ENCODE measurements at places on chromosomes 11 and 22.

GRCh38 chr11:613369-613968, 2.3 kb downstream of the IRF7 start:
- DNase-seq = no peak

- no peak for DNase-seq
These were observed 5.2 kb upstream of the LIF start for GRCh38 chr22:30251711-30252110.

- DNase-seq = no peak
These were observed 2.4 kb upstream of the OR8G1 start for GRCh38 chr11:124238512-124238911.

- DNase-seq = no peak
These were observed 10.5 kb upstream of the TP53AIP1 start for GRCh38 chr11:128953151-128953550.

DNA sequence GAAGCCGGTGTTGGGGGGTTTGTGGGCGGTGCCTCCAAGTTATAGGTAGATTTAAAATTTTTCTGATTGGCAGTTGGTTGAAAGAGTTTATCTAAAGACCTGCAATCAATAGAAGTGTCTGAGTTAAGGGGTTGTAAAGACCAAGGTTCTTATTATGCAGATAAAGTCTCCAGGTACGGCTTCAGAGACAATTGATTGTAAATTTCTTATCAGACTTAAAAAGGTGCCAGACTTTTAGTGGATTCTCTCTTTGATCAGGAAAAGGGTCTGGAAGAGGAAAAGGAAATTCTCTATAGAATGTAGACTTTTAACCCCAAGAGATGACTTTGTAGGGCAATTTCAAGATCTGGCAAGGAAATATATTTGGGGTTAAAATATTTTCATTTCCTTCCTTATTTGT, 25.2 kb downstream of the CLMP start:
- no peak for DNase-seq

- no peak for DNase-seq
These were observed 31.6 kb upstream of the ARHGAP32 start for GRCh38 chr11:129223701-129224149.

DNA sequence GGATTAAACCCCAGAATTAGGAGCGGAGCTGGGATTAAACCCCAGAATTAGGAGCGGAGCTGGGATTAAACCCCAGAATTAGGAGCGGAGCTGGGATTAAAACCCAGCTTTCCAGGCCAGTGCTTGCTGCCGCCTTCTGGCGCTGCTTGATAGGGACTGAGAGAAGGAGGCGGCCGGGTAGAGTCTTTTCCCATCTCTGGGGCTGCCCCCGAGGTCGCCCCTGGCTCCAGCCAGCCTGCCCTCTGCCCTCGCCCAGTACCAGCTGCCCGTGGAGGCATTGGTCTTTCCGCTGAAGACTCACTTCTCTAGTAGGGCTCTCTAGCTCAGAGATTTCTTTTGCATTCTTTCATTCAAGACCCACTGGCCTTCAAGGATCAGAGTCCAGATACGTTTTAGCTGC, 5.2 kb downstream of the TRMU start:
- no peak for DNase-seq

GRCh38 chr22:46833228-46833627, 70.8 kb downstream of the TBC1D22A start:
- no peak for DNase-seq

DNA sequence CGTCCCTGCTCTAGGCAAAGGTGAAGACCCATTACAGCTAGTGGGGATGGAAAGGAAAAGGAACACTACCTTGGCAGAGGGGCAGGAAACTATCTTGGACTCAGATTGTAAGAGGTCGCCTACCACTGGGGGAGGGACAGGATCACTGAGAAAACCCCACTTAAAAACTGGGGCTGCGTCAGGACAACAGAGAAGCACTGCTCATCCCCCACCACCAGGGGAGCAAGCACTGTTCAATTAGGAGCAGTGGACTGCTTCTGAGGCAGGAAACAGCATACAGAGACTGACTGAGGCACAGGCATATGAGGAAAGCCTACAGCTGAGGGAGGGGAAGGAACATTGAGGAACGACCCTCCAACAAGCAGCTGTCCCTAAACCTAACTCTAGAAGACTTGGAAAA, 20.8 kb upstream of the DLAT start:
- no peak for DNase-seq

DNA sequence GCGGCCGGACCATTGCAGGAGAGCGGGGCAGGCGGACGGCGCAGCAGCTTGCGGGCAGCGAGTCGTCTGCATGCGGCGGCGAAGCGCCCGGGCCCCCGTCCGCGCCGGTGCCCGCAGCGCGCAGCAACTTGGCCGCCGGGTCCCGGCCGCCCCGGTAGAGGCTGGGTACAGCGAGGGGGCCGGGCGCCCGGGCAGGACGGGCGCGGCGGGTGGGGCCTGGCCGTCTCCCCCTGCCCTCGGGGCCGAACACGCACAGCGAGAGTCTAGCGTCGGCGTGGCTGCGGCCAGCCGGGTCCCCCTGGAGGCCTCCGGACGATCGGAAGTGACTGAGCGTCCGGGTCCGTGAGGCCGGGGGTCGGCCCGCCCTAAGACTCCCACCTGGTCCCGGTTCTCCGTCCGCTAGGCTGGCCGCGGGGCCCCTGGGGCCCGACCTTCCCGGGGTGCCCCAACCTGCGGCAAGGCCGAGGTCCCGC, 775 bp upstream of the TRABD start:
- DNase-seq = no peak

DNA sequence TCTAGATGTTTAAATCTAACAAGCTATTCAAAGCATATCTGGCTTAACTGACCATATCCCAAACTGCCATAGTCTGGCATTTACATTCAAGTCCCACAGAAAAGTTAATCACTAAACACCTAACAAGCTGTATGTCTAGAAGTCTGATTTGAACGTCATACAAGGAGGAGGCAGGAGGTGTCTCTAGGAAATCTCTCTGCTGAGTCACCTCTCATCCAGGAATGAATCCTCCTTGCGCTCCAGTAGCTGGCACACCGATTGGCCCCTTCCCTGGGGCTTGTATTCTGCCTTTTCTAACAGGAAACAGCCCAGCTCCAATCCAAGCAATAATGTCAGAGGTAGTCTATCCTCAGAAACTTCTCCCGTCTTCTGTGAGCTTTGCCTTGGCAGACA, 31.8 kb downstream of the FEZ1 start:
- no peak for DNase-seq

DNA sequence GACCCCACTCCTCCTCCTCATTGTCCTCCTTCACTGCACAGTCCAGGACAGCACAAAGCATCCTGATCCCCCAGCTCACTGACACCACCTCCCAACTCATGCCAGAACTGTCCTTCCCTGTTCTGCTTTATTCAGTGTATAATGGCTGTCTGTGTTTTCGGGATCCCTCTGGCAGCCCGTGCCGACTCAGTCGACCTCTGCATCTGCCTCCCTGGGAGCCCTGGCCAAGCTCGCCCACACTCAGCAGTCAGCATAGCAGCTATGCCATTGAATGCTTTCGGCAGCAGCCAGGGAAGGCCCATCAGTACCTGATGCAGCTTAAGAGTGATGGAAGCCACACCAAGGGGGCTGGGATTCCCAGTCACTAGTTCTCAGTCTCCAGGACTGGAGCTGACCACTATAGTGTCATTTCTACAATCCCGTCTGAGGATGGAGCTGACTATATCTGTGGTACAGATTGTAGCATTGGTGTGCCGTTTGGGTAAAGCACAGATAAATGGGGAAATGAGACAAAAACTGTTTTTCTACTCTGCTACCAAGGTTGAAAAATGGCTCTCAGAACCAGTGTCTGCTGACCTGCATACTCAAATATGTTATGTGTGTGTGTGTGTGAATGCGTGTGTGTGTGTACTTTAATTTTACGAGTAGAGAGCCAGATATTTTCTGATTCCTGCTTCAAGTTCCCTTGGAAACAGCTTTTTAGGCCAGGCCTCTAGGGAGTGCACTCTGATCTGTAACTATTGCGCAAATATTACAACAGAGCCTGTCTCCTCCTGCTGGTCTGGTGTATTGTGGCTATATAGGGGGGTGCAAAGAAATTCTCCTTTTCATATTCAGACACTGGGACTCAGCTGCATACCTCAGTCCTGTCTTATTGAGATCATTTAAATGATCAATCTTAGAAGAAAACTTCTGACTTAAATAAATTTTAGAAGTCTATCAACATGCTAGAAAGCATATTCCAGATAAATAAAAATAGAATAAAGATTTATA, 78.8 kb upstream of the TOP3B start:
- peak; percentile 30 for DNase-seq

GRCh38 chr11:86124251-86125233, 55.7 kb upstream of the PICALM start:
- no peak for DNase-seq

- no peak for DNase-seq
These were observed 26.1 kb upstream of the RTL6 start for GRCh38 chr22:44523981-44524759.

DNA sequence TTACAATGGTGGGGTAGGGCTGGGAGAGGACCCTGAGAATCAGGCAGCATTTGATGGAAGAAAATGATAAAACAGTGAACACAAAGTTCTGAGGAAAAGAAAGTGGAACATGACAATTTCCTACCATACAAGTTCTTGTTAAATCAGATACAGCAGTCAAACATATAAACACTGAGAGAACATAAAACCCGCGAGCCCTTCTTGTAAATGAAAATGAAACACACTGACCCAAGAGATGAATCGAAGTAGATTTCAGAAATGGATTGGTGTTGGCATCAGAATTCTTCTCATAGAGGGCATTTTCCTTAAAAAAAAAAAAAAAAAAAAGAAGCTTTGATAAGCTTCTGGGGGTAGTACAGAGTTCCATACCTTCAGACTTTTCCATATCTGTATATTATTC, 134.7 kb upstream of the TMEM45B start:
- no peak for DNase-seq

DNA sequence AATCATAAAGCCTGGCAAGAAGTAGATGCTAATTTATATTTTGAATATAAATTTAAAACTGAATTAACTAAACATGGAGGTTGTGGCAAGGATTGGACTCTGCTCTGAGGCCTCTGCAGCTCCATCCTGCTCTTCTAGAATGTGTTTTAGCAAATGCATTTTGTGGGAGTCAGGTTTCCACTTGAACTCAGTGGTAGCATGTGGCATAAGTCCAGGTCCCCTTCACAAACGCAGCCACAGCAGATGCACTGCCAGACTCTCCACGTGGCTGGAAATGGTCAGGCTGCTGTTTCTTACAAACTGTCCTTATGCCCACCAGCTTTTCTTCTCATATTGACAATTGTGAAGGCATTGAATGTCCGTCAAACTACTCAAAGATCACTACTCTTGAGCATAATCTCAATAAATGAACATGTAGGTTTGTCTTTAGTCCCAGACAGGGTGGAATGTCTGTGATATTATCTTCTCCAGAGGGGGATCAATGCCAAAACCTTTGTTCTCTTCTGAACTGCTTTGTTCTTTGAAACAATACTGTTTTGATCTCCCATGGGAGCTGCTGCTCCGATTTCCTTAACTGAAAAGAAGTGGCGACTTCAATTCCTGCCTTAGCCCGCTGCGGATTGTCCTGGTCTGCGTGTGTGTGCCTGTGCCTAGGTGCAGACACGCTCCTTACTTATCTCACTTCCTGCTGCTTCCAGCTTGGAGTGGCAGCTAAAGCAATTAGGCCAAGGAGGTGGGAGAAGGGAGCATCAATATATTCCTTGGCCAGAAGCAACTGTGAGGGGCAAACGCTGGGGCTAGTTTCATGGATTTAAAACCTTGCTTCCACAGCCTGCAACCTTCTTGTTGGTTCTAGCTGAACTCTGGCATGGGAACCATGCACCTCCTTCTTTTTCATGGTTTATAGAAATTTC, 24.2 kb downstream of the EIF4G2 start:
- DNase-seq = no peak

DNA sequence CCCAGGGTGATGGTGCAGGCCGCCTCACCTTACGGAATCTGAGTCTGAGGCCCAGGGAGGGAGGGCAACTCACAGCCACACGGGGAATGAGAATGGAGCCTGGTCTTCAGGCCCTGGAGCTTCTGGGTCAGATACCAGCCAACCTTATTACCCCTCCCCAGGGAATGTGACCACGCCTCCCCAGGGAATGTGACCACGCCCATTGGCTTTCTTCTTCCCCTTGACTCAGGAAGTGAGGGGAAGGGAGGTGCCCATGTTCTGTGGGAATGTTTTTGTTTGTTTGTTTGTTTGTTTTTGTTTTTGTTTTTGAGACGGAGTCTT, 57.5 kb upstream of the RBFOX2 start:
- DNase-seq = no peak

- no peak for DNase-seq
These were observed 150.9 kb downstream of the SNX19 start for GRCh38 chr11:130765406-130765805.

- no peak for DNase-seq
These were observed 10.6 kb downstream of the MMP20 start for GRCh38 chr11:102614485-102614884.

All from NCI-H1436 treated with DMSO at 0.1 percent for 48 hours (cell line).